Upper lobe of left lung (tissue), 6 donors: ENCODE measurements at places on chromosomes 16 and 17. TPM values are rescaled to one million over a fixed set of nuclear protein-coding genes. Genes with fewer than 3 reads are reported as not detected.

GRCh38 chr17:50322271-50322670, 23.7 kb upstream of the XYLT2 start:
- DNase-seq: no peak

GRCh38 chr16:83817022-83817421, 9.2 kb downstream of the HSBP1 start:
- no peak for DNase-seq

DNA sequence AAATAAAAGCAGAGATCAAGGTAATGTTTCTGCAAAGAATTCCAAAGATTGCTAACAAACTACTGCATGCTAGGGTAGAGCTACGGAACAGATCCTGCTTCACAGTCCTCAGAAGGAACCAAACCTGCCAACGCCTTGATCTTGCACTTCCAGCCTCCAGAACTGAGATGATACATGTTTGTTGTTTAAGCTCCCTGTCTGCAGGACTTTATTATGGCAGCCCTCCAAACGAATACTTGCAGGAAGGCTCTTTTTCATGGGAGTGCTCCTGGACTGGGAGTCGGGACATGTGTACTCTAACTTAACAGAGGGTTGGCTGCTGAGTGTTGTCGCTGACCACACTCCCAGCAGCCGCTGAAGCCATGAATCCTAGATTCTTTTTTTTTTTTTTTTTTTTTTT, 808.8 kb upstream of the EEF2KMT start:
- DNase-seq: no peak

DNA sequence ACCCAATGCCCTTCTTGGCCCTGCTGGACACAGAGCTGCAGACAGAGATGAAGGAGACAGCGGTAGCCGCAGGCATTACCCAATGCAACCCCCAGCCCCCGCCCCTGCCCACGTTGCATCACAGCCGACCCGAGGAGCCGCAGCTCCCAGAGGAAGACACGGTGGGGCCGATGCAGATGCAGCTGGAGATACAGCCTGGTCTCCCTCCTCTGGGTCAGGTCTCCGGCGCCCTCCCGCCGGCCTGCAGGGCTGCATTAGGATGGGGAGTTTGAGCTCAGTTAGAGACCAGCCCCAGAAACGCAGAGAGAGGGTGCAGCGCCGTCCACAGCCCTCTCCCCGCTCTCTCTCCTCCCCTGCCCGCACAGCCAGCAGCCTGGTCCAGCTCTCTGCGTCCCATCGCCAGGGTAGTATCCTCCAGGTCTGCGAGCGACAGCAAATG, 19.4 kb upstream of the UBE2I start:
- DNase-seq: peak; percentile 77

DNA sequence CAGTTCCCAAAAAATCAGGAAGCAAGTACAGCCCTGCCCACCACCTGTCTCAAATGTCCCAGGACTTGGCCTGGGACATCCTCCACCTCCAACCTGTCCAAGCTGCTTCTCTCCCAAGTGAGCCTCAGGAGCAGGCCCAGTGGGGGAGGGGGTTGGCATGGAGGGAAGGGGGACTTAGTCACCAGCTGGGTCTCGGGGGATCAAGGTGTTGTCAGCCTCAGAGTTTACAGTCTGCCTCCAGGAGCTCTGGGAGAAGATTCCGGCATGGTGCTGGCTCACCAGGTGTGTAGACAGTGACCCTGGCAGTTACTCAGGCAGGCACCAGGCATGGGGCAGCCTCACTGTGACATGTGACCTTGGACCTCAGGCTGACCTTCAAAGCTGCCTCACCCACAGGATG, 19.7 kb downstream of the ZNF423 start:
- DNase-seq: no peak

- DNase-seq: no peak
These were observed 223.7 kb upstream of the AXIN2 start for GRCh38 chr17:65785109-65785508.

DNA sequence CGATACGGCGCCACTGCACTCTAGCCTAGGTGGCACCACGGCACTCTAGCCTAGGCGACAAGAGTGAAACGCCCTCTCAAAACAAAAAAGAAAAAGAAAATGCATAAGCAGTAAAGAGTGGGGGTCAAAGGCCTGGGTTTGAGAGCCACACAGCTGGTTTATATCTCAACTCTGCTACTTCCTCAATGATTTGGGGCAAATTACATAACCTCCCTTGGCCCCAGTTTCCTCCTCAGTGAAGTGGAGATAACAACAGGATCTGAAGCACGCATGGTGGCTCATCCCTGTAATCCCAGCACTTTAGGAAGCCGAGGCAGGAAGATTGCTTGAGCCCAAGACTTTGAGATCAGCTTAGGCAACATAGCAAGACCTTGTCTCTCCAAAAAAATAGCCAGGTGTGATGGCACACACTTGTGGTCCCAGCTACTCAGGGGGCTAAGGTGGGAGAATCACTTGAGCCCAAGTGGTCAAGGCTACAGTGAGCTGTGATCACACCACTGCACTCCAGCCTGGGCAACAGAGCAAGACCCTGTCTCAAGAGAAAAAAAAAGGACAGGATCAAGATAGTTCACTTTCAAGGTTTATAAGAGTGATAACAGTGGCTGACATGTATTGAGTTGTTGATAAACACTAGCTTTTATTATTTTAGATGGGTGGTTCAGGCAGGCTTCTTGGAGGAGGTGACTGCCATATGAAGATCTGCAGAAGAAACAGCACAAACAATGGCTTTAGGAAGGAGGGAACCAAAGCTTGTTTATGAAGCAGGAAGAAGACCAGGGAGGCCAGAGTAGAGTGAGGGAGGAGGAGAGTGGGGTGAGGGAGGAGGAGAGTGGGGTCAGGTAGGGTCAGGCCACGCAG, 8.5 kb upstream of the COG1 start:
- no peak for DNase-seq

GRCh38 chr17:62653826-62654761, 26.6 kb downstream of the MRC2 start:
- DNase-seq: peak; percentile 83

- DNase-seq: no peak
These were observed 19.4 kb downstream of the DHX38 start for GRCh38 chr16:72112906-72113615.

DNA sequence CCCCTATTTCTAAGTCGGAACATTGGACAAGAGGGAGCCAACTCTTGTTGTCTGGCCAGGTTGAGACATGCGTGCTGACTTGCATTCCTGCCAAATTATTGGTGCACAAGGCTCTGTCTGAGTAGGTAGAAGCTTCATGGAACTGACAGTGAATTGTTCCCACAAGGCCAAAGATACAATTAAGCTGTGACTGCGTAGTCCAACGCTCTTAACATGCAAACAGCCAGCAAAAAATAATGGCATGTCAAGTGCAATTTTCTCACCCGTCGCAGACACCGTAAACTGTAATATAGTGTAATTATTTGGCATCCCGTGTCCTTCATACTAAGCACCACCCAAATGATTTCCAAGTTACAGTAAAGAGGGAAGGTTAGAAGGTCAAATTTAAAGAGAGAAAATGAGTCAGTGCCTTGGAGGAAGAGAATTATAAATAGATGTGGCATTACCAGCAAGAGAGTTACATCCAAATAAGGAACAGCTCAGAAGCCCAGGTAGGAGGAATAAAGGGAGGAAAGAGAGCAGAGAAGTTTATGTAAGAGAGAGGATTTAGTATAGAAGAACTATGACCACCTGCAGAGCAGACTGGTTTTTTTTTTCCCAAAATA, 21.8 kb downstream of the CDH8 start:
- no peak for DNase-seq

- DNase-seq: no peak
These were observed 1.3 kb downstream of the TUBB3 start for GRCh38 chr16:89924297-89924924.

GRCh38 chr16:14364386-14365199, 265.5 kb downstream of the PARN start:
- DNase-seq: peak; percentile 59

GRCh38 chr16:71540-72401, 660 bp downstream of the RHBDF1 start:
- peak; percentile 88 for DNase-seq

GRCh38 chr17:54085020-54085419, 262.3 kb downstream of the KIF2B start:
- DNase-seq: no peak

DNA sequence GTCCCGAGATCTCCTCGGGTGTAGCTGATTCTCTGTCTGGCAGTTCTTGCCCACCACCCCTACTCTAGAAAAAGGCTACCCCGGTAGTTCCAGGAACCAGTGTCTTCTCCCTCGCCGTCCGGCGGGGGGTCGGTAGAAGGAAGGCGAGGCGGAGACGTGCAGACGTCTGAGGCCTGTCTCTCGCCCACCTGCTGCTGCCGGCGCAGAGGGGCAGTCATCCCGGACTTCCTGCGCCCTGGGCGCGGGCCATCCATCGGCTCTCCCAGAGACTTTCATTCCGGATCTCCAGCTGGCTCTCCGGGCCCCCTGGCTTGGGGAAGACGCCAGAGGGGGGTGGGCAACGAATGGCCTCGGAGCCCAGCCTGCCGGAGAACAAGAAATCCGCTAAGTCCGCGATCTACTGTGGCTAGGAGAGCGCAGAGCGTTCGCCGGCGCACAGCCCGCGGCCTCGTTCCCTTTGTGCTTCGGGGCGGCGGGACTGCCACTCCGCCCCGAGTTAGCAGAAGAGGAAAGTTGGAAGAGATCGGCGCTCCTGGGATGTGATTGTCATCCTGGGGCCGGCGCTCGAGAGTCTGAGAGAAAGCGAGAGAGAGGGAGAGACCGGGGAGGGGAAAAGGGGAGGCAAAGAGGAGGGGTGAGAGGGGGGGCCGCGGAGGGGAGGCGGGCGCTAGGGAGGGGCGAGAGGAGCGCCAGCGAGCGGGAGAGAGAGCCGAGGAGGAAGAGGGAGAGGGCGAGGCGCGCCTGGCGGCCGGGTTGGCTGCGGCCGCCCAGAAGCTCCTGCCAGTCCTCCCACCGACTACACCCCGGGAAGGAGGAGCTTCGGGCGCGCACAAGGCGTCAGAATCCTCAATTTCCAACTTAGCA, at the start of gene IRX5:
TSS of gene IRX5 (plus strand) at position 861 of the 864 bp plus-strand sequence. CDS start 334 bp downstream, outside the sequence.
- peak; percentile 91 for DNase-seq

DNA sequence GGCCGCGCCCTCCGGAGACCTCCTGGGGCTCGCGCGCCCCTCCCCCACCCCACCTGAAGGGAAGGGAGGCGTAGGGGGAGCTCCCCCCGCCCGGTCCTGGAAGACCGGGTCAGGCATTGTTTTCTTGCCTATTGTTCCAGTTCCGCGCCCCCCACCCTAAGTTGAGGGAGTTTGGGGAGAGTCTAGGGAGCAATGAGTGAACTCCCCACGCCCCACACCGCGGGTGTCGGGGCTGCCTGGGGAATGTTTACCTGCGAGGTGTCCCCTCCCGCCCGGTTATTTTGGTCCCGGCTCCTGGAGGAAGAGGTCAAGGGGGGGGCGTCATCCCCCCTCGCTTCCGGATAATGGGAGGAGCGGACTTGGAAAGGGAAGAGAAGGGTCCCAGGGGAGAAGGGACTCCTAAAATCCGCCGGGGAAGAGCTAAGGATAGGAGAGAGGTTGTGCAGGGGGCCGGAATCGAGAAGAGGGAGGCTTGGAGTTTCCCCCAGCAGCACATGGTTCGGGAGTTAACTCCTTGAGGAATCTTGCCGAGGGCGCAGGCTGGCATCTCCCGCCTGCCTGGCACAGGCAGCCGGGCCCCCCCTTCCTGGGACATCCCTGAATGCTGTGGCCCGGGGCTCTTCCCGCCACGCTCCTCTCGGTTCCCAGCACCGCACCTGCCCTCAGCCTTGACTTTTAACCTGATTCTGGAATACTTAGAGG, 881 bp downstream of the MLLT6 start:
- DNase-seq: peak; percentile 74

- peak; percentile 54 for DNase-seq
These were observed 48.5 kb upstream of the ZCCHC14 start for GRCh38 chr16:87541147-87541871.

- DNase-seq: no peak
These were observed 18.3 kb upstream of the HAS3 start for GRCh38 chr16:69087161-69087581.

DNA sequence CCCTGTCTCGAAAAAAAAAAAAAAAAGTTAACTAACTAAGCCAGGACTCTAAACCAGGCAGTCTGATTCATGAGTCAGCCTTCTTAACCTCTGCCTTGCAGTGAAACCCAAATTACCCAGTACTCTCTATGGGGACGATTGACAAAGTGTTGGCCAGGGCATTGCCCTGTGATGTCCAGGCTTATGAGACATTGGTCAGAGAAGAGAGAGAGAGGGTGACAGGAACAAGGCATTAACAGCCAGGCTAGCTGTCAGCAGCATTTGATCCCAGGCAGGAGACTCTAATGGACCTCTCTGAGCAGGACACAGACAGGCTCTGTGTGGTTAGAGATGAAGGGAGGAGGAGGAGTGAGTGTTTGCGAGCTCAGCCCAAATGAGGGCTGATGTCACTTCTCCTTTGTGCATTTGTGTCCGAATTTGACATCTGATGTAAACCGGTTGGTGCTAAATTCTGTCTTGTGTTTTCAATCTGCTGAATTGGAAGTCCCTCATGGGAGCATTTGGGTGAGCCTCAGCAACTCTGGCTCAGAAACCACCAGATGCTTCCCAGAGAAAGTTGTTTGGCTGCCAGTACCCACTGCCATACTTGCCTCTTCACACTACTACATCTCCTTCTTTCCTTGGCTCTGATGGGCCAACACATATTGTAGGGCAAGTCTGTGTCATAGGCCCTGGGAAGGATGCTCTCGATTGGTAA, 4.3 kb upstream of the MYL4 start:
- DNase-seq: no peak

DNA sequence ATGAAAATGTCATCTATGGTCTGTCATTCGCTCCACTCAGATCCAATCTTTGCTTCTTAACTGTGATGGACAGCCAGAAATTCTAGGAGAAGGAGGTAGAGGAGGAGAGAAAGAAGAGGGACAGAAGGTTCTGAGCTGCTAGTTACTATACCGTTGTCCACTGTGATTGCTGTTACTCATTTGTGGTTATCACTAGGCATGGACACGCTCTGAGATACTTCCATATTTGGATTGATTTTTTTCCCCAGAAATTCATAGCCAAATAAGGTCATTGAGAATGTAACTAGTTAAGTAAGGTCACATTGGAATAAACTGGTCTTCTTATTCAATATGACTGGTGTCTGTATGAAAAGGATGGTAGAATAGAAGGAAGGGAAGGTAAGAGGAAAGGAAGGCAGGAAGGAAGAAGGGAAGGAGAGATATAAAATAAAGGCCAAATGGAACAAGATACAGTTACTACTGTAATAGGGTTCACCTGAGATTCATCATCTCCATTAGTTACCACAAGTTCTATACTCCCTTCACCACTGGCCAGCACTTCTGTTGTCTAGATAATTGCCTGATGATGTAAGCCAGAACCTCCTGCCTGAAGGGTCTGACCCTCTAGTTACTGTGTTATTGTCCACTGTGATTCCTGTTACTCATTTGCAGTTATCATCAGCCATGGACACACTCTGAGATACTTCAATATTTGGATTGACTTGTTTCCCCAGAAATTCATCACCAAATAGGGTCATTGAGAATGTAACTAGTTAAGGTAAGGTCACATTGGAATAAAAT, 2.9 kb downstream of the KRTAP9-7 start:
- no peak for DNase-seq

- no peak for DNase-seq
These were observed 30.3 kb downstream of the MMD start for GRCh38 chr17:55391244-55391757.

Gene KRTAP9-9
- total RNA-seq: not detected

Gene DHRS7C
- not detected for total RNA-seq

Gene PRSS53
- 0.91 TPM for total RNA-seq

Gene MGAT5B
- 0.20 TPM for total RNA-seq

Gene PTGES3L
- total RNA-seq: 7.3 TPM

Gene CCT6B
- 2.4 TPM for total RNA-seq

Gene WSCD1
- 4.0 TPM for total RNA-seq

Gene ADAD2
- not detected for total RNA-seq

Gene KCNJ2
- total RNA-seq: 5.7 TPM

Gene CES5A
- not detected for total RNA-seq

Gene BCL6B
- 83.1 TPM for total RNA-seq

Gene FNDC8
- not detected for total RNA-seq

Gene RMI2
- 2.7 TPM for total RNA-seq

Gene NLRC5
- total RNA-seq: 31.0 TPM
